Hematopoietic multipotent progenitor cell (in vitro differentiated cells): ENCODE measurements at places on chromosomes 12 and 14.

- DNase-seq: no peak
These were observed 3.0 kb downstream of the SMCO3 start for GRCh38 chr12:14810953-14811483.

DNA sequence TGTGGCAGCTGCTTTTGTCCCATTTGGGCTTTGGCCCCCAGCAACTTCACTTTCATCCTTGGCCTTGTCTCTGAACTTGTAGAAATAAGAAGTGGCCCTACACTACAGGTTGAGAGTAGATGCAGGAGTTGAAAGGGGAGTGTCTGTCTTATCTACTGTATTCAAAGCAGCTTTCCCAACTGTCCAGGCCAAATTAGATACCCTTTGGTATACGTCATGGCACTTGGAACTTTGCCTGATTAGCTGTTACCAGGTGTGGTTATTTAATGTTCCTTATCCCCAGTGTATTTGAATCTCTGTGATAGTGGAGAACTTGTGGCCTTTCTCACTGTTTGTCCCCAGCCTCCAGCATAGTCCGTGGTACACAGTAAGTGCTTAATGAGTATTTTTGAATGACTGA lies 33.5 kb downstream of the SUDS3 start:
- DNase-seq: no peak

GRCh38 chr14:100400115-100400514 lies 77.0 kb downstream of the SLC25A47 start:
- no peak for DNase-seq

GRCh38 chr12:50614167-50614759 lies 109.5 kb downstream of the DIP2B start:
- DNase-seq: no peak

DNA sequence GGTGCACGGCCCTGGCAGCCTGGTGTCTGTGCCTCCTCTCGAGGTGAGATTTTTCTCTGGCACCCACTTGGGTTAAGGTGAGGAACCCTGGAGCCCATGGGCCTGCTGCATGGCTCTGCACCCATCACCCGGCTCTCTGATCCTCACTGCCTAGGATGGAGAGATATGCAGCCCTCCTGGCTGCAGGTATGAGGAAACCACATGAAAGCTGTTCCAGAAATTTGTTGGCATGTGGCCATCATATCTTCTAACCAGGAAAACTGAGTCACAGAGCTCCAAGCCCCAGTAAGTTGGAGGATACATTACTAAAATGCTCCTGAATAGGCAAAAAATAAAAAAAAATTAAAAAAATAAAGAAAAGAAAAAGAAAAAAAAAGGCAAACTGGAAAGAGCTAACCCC lies 39.3 kb upstream of the DDX11 start:
- DNase-seq: no peak

DNA sequence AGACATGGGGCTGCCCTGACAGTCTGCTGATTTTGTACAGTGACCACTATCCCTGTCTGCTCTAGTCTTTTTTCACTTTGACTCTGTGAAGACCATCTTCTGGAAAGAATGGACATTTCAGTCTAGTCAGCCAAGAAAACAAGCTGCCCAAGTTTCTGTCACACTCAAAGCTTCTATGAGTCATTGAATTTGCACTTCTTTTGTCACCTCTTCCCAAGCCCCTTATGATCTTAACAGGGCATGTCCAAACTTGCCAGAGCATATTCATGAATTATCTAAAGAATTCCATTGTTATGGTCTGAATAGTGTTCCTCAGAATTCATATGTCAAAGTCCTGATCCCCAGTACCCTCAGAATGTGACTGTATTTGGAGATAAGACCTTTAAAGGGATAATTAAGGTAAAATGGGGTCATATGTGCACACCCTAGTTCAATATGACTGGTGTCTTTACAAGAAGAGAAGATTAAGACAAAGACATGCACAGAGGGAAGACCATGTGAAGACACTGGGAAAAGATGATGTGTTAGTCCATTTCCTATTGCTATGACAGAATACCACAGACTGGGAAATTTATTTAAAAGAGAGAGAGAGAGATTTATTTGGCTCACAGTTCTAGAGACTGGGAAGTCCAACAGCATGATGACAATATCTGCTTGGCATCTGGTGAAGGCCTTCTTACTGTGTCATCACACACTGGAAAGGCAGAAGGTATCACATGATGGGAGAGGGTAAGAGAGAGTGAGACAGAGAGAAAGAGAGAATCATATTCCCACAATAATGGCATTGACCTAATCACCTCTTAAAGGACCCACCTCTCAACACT lies 242.6 kb downstream of the BTG1 start:
- no peak for DNase-seq

DNA sequence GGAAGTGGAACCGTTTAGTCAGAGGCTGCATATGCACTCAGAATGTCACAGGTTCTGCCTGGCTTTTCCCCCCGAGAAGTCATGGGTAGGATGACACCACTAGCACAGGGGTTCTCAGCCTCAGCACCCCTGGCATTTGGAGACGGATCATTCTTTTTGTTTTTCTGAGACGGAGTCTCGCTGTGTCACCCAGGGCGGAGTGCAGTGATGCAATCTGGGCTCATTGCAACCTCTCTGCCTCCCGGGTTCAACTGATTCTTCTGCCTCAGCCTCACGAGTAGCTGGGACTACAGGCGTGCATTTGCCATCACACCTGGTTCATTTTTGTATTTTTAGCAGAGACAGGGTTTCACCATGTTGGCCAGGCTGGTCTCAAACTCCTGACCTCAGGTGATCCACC lies 28.1 kb downstream of the BCL7A start:
- DNase-seq: no peak

- peak; percentile 84 for DNase-seq
These were observed 23.6 kb downstream of the VASH1 start for GRCh38 chr14:76784881-76785280.

GRCh38 chr12:21169878-21170472 lies 39.0 kb downstream of the SLCO1B1 start:
- DNase-seq: peak; percentile 12

DNA sequence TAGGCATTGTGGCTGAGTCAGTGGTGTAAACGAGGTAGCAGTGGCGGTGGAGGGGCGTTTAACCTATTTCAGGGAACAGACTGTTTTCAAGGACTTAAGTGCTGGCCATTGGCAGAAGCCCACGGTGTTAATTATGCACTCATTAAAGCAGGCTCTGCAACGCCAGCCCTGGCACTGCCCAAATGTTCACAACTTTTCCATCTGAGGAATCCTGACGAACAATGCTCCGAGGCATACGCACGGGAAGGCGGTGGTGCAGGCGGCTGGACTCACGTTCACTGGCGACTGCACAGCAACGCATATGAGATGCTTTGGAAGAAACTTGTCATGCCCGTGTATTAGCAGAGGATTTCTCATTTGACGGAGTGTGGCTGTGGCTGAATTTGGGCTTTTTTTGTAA lies 70.6 kb upstream of the SLC24A4 start:
- DNase-seq: no peak

- DNase-seq: no peak
These were observed 19.1 kb downstream of the RTL1 start for GRCh38 chr14:100884456-100884855.

DNA sequence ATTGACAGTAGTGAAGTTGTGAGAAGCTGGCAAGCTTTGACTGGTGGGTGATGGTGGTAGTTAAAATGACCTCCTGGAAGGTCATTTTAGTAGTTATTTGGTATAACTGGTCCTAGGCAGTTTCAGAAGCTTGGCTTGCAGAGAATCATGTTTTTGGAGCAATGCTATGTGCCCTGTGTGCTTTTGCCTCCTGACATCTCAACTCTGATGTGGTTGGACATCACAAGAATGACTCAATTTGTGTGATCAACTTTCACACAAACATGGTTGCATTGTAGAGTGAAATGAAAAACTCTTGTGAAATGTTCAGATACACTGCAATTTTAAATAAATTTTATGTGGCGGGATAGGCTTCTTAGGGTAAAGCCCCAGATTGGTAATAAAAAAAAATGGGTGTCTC lies 8.3 kb upstream of the ABCD2 start:
- DNase-seq: no peak

DNA sequence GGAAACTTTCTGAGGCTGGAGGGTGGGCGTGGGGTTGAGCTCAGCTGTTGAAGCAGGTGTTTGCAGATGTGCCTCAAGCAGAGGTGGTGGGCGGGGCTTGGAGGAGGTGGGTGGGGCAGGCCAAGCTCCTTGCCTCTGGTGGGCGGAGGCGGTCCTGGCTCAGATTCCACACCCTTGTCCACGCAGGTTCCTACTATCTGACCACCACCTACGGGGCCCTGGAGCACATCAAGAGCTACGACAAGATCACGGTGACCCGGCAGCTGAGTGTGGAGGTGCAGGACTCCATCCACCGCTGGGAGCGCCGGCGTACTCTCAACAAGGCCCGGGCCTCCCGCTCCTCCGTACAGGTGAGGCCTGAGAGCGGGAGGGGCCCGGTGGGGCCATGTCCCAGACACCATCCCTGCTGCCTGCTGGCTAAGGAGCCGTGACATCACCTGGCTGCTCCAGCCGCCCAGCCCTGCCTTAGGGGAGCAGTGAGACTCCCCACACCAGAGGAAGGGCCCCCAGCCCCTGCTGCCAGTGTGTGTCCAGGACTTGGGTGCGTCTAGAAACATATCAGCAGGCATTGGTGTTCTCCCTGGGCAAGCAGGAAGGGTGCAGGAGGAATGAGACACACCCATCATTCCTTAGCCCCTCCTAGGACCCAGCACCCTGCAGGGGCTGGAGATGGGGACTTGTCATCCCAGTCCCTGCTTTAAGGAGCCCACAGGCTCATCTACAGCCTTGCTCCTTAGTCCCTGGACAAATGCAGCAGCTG lies 63.4 kb downstream of the LGMN start:
- DNase-seq: no peak

DNA sequence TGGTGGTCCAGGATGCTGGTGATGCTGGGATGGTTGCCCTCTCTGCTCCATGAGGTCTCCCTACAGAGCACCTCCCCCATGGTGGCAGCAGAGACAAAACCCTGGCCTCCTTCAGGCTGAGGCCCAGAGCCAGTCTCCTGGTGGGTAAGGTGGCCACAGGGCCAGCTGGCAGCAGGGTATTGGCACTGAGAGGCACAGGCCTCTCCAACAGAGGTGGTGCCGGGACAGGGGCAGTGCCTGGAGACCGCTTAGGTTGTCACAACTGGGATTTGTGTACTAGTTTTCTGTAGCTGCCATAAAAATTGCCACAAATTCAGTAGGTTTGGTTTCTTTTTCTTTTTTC lies 6.1 kb upstream of the MTA1 start:
- DNase-seq: no peak

DNA sequence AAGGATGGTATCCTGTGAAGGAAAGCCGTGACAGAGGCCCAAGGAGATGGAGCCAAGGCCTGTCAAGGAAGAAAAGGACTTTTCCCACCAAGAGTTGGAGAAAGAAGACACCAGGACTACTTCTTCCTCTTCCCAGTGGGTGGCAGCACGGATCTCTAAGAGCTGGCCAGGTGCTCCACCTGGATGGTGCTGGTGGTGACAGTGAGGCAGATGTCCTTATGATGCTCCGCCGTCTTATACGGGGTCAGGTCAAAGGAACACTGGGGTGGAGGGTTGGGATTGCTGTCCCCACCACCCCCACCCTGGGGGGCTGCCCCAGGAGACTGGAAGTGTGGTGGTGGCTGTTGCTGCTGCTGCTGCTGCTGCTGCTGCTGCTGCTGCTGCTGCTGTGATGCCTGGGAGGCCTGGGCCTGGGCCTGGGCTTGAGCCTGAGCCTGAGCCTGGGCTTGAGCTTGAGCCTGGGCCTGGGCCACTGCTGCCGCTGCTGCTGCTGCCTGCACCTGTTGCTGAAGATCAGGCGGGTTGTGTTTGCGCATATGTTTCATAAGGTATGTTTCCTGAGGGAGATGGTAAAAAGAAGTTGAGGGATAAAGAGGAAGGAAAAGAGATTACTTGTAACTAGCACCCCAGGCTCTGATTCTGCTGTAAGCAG lies 4.8 kb upstream of the ING4 start:
- DNase-seq: no peak

DNA sequence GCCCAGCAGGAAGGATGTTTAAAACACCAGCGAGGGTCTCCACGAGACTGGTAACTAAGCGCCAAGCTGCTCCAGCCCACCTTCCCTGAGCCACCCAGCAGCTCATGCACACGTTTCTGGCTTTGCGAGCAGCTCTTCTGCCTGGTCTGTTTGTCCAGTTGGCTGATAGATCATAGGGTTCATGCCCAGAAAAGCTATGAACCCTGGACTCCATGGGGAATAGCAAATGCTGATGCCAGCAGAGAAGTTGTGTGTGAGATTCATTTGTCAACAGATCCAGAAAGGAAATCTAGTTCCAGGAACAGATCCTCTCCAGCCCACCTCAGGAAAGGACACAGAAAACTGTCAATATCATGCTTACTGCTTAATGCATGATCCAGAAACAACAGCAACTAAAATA lies 28.2 kb upstream of the RIMBP2 start:
- no peak for DNase-seq

DNA sequence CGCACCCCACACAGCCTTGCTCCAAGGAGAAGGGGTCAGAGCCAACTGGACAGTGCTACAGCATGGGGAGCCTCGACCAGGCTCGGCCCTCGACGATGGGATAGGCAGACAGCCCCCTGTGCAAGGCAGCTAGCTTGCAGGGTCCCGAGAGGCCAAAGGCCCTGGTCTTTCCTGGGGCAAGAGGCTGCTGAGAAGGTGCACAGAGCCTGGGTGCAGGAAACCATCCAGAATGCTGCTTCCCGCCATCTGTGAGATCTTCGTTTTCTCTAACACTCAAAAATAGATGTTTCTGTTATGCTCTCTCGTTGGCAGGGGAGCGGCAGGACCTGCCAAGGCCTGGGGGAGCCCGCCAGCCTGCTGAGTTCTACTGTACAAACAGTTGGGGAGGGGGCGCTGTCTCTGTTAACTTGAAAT lies 168.0 kb upstream of the RTL1 start:
- DNase-seq: no peak

- DNase-seq: no peak
These were observed 108.7 kb downstream of the CALM1 start for GRCh38 chr14:90505531-90505930.

- DNase-seq: no peak
These were observed 37.3 kb upstream of the BCL11B start for GRCh38 chr14:99309220-99309766.

GRCh38 chr12:88816201-88816600 lies 235.9 kb upstream of the KITLG start:
- DNase-seq: no peak

DNA sequence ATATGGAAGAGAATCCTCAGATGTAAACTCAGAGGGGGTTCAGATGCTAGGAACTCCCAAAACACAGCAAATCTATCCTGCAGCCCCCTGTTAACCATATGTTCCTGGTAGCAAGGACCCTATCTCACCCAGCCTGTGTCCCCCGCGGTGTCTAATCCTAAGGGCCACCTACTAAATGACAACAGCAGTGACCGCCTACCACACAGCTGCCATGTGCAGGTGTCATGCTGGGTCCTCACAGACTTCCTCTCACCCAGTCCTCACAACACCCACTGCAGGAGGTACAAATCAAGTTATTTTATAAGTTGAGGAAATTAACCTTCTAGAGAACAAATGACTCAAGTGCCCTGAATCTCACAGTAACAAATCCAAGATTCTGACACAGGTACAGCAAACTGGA lies 73.9 kb downstream of the ITPK1 start:
- peak; percentile 11 for DNase-seq
